Smooth muscle cell of the coronary artery (primary cell): ENCODE measurements at places on chromosomes 1 and 21. TPM values are rescaled to one million over a fixed set of nuclear protein-coding genes. Genes with fewer than 3 reads are reported as not detected.

Gene PCBP3
- total RNA-seq: 10.8 TPM in 1 of 2 replicates, not detected in the other

Gene CA6
- not detected in 2 replicates for total RNA-seq

Gene KRTAP21-2
- not detected in 2 replicates for total RNA-seq

Gene CASZ1
- total RNA-seq: 0.15 TPM in 1 of 2 replicates, not detected in the other

Gene CDC42BPA
- total RNA-seq: 28.3 and 30.9 TPM in 2 replicates

Gene BPNT1
- 13.0 and 19.6 TPM in 2 replicates for total RNA-seq

Gene GSTM3
- 37.6 and 107 TPM in 2 replicates for total RNA-seq

Gene ATP6V1G3
- total RNA-seq: not detected in 2 replicates

Gene OR2T2
- total RNA-seq: not detected in 2 replicates

Gene INSRR
- total RNA-seq: under 0.01 TPM in 1 of 2 replicates, not detected in the other

Gene TAGLN2
- total RNA-seq: 135 and 476 TPM in 2 replicates

Gene MMP23B
- total RNA-seq: 2.1 and 4.7 TPM in 2 replicates

Gene SELP
- 1.7 TPM in 1 of 2 replicates, not detected in the other for total RNA-seq

Gene DPT
- total RNA-seq: under 0.01 and 5.5 TPM in 2 replicates

Gene SUSD4
- under 0.01 TPM in 1 of 2 replicates, not detected in the other for total RNA-seq

Gene ACTN2
- 0.12 and 0.15 TPM in 2 replicates for total RNA-seq

Gene SYCP1
- total RNA-seq: not detected in 2 replicates

Gene CFHR3
- total RNA-seq: not detected in 2 replicates

Gene PCNX2
- 21.9 and 109 TPM in 2 replicates for total RNA-seq
